ENCODE measurements at places on chromosomes 3 and 15.

GRCh38 chr3:100269410-100270214 lies 8.8 kb downstream of the TBC1D23 start:
- no peak for DNase-seq

- no peak for DNase-seq
These were observed 24.3 kb upstream of the SUCLG2 start for GRCh38 chr3:67678665-67679064.

DNA sequence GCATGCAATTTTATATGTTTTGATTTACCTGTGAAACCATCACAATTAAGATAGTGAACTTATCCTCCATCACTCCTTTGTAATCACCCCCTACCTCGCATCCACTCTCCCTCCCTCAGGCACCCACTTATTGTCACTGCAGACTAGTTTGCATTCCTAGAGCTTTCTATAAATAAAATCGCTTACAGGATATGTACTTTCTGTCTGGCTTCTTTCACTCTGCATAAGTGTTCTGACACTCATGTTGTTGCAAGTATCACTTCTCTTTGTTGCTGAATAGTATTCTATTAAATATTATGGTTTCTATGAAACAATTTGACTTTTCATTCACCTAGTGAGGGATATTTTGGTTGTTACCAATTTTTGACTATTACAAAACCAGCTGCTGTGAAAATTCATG lies 139.3 kb downstream of the RSRC1 start:
- no peak for DNase-seq

GRCh38 chr3:18425641-18426257 lies 610 bp upstream of the SATB1 start:
- DNase-seq: no peak

GRCh38 chr15:78838489-78838888 lies 27.2 kb upstream of the ADAMTS7 start:
- DNase-seq: no peak

DNA sequence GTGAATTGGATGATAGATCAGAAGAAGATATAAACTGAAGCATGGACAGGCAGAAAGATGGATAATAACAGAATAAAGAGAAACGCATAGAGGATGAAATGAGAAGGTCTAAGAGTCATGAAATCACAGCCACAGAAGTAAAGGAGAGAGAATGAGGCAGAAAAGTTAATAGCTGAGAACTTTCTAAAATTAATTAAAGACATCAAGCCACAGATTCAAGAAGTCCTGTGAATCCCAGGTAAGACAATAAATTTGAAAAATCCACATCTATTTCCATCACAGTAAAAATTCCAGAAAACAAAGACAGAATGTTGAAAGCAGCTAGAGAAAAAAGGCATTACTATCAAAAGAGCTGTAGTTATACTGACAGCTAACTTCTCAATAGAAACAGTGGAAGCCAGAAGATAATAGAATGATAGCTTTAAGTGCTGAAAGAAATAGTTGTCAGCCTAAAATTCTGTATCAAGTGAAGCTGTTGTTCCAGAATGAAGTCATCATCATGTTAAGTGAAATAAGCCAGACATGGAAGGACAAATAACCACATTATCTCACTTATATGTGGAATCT lies 12.0 kb downstream of the ACVR2B start:
- DNase-seq: no peak
